Panc1 (cell line): ENCODE measurements at places on chromosomes 11 and 22.

DNA sequence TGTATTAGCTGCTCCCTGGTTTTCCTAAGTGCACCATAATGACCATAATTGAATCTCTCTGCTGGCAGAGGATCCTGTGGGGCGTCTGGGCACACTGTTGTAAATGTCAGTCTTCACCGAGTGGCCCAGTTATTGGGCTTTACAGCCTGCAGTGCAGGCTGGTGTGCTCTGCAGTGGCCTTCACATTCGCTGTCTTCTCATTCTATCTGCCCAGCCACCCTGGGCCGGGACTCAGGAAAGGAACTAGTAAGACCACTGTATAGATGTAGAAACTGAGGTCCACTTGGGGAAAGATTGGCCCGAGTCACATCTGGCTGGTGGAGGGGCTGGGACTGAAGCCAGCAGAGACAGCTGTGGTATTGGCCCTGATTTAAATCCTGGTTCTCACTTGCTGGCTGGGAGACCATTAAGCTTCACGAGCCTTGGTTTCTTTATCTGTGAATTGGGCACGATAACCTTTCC lies 49.3 kb downstream of the TSPAN18 start:
- no peak for DNase-seq

DNA sequence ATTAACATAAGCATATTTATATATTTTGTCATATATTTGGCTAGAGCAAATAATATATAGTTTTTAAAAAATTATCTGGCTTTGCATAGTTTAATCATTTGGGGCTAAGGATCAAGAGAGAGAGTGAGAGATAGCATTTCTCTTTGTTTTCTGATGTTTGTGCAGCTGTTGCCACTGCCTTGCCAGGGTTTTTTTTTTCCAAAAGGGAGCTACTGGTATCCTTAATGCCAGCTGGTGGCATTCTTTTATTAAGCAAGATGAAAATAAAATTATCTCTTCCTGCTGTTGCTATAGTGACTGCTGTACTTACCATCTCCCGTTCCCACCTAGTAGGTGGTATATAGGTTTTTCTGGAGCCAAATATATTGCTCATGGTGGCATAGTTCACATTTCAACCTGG lies 793.3 kb upstream of the ARHGAP42 start:
- no peak for DNase-seq

- no peak for DNase-seq
Observed at GRCh38 chr11:3232956-3233355, 739 bp upstream of the MRGPRE start.

GRCh38 chr11:69301455-69302401 lies 7.8 kb downstream of the MYEOV start:
- peak; percentile 97 for DNase-seq

DNA sequence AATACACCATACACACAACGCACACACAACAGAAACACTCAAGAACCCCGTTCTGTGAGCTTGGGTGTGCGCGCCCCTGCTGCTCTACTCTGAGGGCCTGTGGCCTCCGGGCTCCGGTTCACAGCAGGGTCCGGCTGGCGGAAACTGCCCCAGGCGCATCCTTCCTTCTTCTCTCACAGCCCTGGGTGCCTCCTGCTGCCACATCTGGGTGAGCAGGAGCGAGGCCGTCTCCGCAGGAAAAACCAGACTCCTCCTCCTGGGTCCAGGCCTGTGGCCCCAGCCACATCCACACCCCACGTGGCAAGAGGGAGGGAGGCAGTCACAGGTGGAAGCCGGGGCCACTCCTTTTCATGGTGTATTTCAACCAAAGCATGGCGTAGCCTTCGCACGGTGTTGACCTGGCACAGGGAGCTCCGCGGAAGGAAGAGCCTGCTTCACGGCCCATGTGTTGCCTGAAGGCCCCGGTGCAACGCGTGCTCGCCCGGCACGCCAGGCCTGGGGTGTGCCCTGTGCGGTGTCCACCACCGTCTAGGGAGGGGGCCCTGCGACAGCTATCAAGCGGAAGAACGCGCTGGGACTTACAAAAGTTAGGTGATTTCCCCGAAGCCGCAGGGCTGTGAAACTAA lies 1502.7 kb downstream of the TBC1D22A start:
- DNase-seq: no peak

GRCh38 chr11:9535189-9535781 lies 38.2 kb upstream of the WEE1 start:
- DNase-seq: peak; percentile 66

DNA sequence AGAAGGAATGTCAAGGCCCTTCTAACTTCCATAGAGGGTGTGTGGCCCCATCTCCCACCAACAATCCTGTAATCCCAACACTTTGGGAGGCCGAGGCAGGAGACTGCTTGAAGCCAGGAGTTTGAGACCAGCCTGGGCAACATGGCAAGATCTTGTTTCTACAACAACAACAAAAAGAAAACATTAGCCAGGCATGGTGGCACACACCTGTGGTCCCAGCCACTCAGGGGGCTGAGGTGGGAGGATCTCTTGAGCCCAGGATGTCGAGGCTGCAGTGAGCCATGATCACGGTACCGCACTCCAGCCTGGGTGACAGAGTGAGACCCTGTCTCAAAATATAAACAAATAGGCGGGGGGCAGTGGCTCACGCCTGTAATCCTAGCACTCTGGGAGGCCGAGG lies 16.9 kb downstream of the TSPAN32 start:
- no peak for DNase-seq

- DNase-seq: peak; percentile 78
Observed at GRCh38 chr11:124961972-124962609, 8.1 kb downstream of the CCDC15 start.

- DNase-seq: no peak
Observed at GRCh38 chr11:13268791-13269190, 8.8 kb upstream of the BMAL1 start.

GRCh38 chr11:14619603-14620531 lies 23.7 kb upstream of the PDE3B start:
- no peak for DNase-seq

GRCh38 chr11:11882539-11882938 lies 40.8 kb downstream of the USP47 start:
- no peak for DNase-seq

DNA sequence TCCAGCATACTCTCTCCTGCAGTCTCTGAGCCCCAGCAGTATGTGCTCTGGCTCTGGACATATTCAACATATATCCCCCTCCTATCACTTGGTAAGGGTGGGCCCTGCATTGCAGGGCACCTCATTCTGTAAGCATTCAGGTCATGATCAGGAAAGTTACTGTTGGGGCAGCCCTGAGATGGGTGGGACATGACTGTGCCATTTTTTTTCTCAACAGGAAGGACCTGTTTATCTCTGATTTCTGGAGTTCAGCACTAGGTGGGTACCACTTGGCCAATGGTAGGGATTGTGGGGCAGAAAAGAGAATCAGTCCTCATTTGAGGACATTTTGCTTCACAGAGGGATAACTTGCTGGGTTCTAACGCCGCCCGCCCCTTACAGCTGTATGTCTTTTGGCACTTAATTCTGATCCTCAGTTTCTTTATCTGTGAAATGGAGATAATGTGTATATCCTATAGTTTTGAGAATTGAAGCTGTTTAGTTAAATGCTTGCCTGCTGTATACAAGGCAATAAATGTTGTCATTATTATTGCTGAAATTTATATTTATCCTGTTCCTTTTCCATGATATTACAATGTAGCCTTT lies 2.2 kb downstream of the SRRD start:
- DNase-seq: no peak

DNA sequence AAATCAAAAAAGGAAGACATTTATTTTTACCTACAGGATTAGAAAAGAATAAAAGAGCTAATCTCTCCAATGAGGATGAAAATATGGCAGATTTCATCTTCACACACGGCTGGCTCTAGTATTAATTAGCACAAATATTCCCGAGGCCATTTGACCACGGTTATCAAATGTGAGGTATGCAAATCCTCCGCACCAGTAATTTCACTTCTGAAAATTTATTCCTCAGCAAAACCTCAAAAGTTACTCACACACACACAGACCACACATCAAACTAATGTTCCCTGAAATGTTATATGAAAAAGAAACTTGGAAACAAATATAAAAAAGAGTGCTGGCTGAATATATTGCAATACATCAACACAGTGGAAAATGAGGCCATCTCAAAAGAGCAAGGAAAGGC lies 32.8 kb downstream of the CELSR1 start:
- no peak for DNase-seq

DNA sequence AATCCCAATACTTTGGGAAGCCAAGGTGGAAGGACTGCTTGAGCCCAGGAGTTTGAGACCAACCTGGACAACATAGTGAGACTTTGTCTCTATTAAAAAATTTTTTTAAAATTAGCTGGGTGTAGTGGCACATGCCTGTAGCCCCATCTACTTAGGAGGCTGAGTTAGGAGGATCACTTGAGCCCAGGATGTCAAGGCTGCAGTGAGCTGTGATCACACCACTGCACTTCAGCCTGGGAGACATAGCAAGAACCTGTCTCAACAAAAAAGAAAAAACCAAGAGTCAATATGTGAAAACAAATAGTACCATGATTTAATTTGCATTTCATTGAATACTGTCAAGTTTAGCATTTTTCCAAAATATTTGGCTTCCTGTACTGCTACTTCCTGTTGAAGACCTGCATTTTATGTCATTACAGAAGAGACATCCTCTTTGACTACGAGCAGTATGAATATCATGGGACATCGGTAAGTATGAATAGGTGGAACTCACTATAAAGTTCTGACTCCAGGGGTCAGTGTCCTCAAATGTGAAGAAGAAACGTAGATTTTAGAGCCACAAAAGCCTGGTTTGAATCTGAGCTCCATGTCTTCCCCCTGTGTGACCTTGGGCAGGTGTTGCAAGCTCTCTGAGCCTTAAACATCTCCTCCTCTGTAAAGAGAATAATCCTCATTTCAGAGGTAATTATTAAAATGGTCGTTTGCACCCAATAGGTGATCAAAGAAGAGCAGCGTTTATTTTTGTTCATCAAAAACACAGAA lies 16.0 kb downstream of the CDC45 start:
- DNase-seq: no peak

DNA sequence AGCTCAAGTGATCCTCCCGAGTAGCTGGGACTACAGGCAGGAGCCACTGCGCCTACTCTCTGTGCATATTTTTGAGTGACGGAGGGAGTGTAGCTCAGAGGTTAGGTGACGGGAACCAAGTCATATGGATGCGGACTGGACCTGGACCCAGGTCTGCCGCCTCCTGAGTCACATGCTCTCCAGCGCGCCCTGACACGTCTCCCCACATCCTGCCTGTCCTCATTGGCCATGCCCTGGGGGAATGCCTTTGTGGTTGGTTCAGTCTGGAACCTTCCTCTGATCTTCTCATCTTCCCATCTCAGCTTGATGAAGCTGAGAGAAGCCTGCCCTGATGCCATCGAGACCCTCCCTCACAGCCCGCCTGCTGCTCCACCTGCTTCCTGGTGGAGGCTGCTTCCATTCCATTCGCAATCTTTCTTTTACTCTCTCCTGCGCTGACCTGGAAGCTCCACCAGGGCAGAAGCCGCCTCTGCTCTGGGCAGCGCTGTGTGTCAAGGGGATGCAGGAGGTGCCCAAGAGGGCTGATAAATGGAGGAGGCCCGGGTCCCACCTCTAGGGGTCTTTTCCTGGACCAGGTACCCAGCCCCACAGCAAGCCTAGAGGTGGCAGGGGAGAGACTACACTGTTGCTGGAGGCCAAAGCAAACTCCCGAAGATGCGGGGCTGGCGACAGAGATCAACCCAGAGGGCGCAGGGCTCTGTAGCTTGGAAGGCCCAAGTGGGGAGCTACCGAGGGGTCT lies 13.9 kb upstream of the BAIAP2L2 start:
- no peak for DNase-seq

GRCh38 chr11:45812581-45813548 lies 7.9 kb downstream of the SLC35C1 start:
- no peak for DNase-seq

DNA sequence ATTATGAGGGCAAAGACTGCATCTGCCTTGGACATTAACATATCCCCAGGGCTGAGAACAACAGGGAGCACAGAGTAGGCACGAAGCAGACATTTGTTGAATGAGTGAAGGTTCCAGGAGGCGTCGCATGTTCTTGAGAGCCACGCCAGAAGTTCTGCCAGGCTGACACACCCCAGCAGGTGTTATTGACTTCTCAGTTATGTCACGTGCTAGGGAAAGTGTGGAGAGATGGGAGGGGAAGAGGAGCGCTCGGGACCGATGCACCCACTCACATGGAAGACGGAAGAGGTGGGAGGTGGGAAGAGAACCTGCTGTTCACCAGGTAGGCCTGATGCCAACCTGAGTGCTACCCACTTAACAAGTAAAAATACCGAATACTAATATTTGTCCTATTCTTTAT lies 232.8 kb downstream of the LARGE1 start:
- DNase-seq: no peak

DNA sequence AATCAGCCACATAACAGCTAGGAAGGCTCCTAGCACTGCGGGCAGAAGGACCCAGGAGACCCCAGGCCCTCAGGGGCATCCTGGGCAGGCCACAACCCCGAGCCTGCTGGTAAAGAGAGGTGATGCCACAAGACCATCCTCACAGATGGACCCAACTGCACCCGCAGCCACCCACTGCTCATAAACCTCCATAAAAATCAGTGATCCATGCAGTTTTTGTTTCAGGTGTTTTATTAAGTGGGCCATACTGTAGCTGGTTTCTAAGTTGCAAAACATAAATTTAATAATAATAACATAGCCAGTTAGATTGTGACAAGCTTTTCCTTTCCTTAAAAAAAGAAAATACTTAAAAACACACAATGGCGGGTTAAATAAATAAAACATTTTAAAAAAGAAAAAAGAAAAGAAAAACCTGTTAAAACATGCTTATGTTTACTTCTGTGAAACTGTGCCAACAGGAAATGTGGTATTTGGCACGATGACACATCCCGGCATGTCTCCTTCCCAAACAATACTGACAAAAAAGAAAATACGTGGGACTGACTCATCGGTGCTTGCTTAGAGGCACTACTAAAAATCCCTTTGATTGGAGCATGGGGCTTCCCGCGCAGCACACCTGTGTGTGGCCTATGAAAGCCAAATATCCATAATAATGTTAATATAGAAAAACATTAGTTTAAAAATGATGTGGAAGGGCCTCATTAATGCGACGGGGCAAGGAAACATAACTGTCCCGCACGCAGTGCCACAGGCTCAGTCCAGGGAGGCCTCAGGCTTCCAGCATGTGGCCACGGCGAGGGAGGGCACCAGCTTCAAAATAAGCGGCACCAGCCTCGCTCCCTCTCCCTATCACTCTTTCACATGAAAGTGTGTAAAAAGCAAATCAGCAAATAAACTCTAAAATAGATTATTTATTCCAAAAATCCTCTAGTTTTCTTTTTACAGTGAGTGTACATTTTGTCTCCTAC lies 47.5 kb upstream of the SCUBE2 start:
- peak; percentile 94 for DNase-seq

GRCh38 chr22:46727813-46728364 lies 10.2 kb downstream of the CERK start:
- DNase-seq: no peak

DNA sequence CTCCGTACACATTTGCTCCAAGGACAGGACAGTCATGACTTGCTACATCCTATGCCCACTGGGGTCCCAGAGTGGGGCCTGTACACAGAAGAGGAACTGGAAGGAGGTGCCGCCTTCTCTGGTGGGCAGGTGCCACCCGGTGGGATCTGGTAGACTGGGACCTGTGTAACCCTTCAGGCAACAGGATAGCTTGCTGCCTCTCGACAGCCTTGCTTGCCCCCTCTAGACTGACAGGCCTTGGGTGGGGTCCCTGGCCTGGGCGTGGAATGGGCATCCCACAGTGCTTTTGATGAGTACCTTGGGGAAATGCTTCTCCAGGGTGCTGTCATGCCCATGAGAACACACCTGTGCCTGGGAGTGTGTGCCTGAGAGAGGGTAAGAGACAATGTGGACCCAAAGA lies 15.8 kb downstream of the SHANK3 start:
- DNase-seq: no peak

- peak; percentile 10 for DNase-seq
Observed at GRCh38 chr11:46489656-46490560, 98.3 kb upstream of the CHRM4 start.

- DNase-seq: no peak
Observed at GRCh38 chr22:31881865-31882264, 62.5 kb upstream of the YWHAH start.
